Heart left ventricle (tissue), 16 donors: ENCODE measurements at places on chromosomes 3 and 15.

DNA sequence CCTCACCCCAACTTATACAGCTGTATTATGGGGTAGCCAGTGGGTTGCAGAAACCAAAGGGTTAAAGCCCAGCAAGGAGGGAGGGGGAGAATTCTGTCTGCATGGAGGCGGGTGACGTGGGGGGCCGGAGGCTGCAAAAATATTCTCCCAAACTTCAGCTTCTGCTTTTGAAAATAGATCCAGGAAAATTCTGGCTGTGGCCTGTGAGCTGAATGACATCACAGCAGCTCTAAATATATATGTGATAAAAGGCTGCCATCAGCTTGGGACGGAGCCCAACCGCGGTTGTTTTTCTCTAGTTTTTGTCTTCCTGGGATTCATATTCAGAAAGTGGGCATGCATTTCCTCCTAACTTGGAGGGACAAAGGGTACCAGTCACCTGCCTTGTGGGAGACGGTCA lies 27.6 kb downstream of the MAPKAPK3 start:
- no peak for DNase-seq

- no peak for DNase-seq
Observed at GRCh38 chr15:101137312-101137940, 114.4 kb downstream of the CHSY1 start.

- no peak for DNase-seq
Observed at GRCh38 chr15:74041311-74041756, 41.0 kb downstream of the GOLGA6A start.

- DNase-seq, result no peak
Observed at GRCh38 chr3:100825574-100825973, 116.3 kb downstream of the TFG start.

DNA sequence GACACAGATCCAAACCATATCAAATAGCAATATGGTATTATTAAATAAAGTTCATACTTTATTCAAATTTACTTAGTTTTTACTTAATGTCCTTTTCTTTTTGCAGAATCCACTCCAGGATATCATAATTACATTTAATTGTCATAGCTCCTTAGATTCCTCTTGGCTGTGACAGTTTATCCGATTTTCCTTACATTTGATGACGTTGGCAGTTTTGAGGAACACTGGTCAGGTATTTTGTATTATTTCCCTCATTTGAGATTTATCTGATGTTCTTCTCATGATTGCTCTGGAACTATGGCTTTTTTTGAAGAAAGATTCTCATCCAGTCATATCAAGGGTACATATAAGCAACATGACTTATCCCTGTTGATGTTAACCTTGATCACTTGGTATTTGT lies 198.3 kb upstream of the STAC start:
- no peak for DNase-seq

DNA sequence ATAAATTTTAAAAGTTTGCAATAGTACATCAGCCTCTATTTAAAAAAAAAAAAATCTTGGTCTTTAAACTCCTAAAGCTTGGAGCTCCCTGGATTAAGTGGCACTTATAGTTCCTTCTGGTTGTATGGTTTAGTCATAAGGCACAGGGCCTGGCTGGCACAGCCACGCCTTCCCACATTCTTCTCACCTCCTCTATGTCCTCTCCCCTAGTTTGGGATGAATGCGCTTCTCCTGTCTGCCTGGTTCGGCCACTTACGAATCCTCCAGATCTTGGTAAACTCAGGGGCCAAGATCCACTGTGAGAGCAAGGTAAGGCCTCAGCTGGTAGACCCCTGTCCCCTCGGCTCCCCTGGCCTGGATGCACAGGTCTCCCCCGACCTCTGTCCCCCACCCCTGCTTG lies 10.0 kb downstream of the ANKDD1A start:
- no peak for DNase-seq

GRCh38 chr15:33007303-33007855 lies 187.1 kb downstream of the FMN1 start:
- no peak for DNase-seq

DNA sequence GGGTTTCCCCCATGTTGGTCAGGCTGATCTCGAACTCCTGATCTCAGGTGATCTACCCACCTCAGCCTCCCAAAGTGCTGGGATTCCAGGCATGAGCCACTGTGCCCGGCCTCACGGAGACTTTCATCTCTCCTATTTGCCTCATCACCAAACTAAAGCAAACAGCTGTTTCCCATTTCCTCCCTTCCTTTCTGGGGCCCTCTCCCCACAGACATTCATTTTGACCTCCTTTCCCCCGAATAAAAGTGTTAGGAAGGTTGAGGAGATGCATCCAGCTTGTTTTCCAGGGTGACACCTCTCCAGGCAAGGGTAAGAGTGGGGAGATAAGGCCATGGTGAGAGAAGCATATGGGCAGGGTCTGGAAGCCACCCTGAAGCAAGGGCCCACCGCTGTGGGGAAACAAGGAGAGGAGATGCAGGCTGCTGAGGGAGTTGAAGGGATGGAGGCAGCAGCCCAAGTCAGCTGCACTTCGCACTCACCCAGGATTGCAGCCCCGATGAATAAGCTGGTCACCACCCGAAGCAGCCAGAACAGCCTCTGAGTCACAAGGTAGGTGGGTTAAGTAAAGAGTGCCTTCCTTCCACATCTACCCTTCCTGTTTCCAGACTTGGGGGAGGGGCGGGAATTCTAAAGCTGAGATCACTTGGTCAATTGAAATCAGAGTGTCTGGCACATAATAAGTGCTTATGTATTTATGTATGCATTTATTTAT lies 7.7 kb downstream of the DUOXA2 start:
- DNase-seq, result no peak

DNA sequence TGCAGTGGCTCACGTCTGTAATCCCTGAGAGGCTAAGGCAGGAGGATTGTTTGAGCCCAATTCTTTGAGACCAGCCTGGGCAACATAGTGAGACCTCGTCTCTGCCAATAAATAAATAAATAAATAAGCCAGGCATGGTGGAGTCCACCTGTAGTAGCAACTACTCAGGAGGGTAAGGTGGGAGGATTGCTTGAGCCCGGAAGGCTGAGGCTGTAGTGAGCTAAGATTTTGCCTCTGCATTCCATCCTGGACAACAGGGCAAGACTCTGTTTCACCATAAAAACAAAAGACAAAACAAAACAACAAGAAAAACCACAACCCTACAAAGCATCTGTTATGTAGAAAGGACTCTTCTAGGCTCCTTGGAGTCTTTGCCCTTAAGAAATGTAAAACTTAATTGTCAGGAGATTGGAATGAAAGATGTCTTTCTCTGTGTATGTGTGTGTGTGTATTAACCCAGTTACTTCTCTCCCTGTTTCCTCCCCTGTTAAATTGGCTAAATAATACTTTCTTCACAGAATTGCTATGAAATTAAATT lies 9.5 kb downstream of the NECTIN3 start:
- no peak for DNase-seq
